ENCODE measurements at places on chromosomes 16 and 17. TPM values are rescaled to one million over a fixed set of nuclear protein-coding genes. Genes with fewer than 3 reads are reported as not detected.

TLCD3A gene
- 1.5 TPM for total RNA-seq

DNA sequence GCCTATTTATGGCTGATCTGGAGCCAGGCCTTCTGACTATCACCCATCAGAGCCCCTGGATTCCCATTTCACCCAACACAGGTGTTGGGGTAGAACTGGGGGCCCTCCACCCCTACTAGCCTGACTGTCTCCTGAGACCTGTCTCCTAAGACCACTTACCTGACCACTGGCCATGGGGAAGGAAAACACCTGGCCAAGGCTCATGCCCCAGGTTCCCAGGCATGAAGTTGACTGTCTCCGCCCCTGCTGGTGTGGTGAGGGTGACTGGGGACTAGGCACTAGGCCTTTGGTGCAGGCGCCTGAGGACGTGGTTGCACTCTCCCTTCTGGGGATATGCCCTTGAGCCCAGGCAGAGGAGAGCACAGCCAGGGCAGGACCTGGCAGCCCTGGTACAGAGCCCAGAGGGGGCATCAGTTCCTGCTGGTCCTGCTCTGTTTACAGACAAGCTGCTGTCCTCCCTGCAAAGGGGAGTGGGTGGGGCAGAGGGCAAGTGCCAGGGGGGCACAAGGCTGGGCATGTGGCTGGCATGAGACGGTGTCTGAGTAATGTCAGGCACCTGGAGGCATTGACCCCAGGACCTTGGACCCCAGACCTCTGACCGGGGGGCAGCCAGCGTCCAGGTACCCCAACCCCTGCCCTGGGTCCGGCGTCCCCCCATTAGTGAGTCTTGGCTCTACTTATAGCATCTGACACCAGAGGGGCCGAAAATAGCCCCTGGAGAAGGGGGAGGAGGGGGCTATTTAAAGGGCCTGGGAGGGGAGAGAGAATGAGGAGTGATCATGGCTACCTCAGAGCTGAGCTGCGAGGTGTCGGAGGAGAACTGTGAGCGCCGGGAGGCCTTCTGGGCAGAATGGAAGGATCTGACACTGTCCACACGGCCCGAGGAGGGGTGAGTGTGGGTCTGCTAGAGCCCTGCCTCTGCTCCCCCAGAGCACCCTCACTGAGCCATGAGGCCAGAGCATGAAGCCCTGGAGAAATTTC, at the start of gene TCAP:
Gene TCAP (plus strand): TSS at position 769 of the 981 bp plus-strand sequence. CDS start 11 bp downstream, at position 780.
- no peak for DNase-seq

GRCh38 chr17:13770702-13771101, 169.0 kb upstream of the HS3ST3A1 start:
- DNase-seq = no peak

DNA sequence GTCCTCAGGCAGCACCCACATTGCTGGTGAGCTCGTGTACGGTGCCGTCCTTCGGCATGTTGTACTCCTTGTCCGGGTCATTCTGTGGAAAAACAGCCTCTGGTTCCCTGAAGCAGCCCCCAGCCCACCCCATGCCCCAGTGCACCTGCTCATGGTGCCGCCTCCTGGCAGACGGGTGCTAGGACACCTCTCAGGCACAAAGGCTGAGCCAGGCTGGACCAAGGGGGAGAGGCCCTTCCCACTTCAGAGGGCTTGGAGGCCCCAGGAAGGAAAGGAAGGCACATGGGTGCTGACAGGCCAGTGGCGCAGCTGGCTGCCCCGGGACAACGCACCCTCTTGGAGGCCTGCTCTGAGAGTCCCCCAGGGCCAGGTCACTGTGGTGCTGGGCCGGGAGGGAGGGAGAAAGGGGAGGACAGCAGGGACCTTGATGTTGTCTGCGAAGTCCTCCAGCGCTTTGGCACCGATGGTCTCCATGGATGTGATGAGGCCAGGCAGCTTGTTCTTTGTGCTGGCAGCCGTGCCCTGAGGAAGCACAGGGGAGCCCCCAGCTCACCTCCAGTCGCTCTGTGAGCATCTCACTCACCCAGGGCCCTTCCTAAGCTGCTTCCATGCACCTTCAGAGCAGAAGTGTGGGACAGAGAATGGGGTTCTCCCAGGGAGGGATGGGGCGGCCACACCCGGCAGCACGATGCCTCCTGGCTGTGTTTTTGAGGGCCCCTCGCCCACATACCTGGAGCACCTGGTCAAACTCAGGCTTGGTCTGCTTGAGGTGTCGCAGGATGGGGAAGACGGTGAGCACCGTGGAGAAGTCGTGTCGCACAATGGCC, 9.3 kb downstream of the ZACN start:
- no peak for DNase-seq

Data from CD8-positive, alpha-beta T cell (primary cell).